Frontal cortex (tissue), 4 donors: ENCODE measurements at places on chromosomes 1 and 21. TPM values are rescaled to one million over a fixed set of nuclear protein-coding genes. Genes with fewer than 3 reads are reported as not detected.

Gene STUM
- 26.1 TPM for total RNA-seq

Gene AP4B1
- 27.3 TPM for total RNA-seq

Gene HTR6
- total RNA-seq: 0.41 TPM

Gene SMPDL3B
- 0.82 TPM for total RNA-seq

Gene OR2L8
- total RNA-seq: 0.82 TPM

Gene DHX9
- 257 TPM for total RNA-seq

Gene PRR9
- total RNA-seq: not detected

Gene GBP2
- total RNA-seq: not detected

Gene SLAMF1
- not detected for total RNA-seq

Gene PRDX1
- total RNA-seq: 217 TPM

Gene DNAJC28
- 6.5 TPM for total RNA-seq

Gene AMY1B
- total RNA-seq: not detected

Gene KLHDC8A
- total RNA-seq: 16.7 TPM

GRCh38 chr1:43505077-43505780 is 25.5 kb upstream of the PTPRF start:
- no peak for DNase-seq

GRCh38 chr1:160219062-160219929 is 14.1 kb downstream of the PEA15 start:
- DNase-seq: peak; percentile 61

- no peak for DNase-seq
Measured at GRCh38 chr1:81551946-81552345, 248.8 kb upstream of the ADGRL2 start.

- DNase-seq: no peak
Measured at GRCh38 chr21:42562816-42563215, 49.2 kb downstream of the SLC37A1 start.

GRCh38 chr1:230276401-230276800 is 149.7 kb downstream of the PGBD5 start:
- no peak for DNase-seq

- peak; percentile 55 for DNase-seq
Measured at GRCh38 chr1:175154629-175155472, 37.7 kb downstream of the KIAA0040 start.

DNA sequence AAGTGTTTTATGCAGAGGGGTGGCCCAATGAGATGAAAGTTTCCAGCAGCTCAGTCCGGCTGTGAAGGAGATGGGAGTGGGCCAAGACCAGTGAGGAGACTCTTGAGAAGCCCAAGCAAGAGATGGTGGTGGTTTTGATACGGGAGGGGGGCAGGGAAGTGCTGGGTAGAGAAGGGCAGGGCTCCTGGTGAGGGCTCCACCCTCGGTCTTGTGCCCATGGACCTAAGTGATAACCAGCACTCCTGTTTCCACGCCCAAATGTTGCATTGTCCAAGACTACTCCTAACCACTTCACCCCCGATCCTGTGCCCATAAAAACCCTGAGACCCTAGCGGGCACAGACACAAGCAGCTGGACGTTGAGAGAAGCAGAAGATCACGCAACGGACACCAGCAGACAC is 140.9 kb downstream of the MIS18A start:
- no peak for DNase-seq

DNA sequence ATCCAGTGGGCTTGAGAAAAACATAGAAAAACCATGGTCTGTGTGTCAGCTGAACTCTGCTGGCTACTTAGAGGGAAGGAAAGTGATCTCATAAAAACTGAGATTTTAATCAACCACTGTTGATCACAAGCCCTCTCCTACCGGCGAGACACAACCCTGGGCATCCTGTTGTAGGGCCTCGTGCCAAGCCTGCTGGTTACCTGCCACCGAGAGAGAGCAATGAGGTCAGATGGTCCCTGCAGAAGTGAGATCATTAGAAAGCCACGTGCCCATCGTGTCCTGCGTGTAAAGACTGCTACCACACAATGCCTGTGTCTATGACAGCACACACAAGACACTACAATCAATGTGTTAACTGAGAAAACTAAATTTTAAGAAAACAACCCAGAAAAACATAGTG is 41.7 kb upstream of the GPR153 start:
- no peak for DNase-seq

GRCh38 chr1:79362470-79362869 is 355.9 kb upstream of the ADGRL4 start:
- DNase-seq: no peak

DNA sequence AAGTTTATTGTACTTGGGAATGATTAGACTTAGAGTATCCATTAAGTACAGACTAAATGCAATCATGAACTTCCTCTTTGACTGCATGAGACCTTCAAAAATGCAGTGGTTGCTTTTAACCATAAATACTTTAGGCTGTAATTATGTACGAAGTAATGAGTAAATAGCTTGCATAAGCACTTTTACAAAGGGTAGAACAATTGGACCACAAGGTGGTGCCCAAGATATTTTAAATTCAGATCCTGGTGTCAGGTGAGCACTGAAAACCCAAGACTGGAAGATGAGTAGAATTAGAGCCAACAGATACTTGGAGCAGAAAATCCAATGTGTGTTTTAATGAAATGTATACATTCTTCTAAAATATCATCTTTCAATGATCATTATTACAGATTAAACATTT is 43.4 kb upstream of the RHOU start:
- no peak for DNase-seq

DNA sequence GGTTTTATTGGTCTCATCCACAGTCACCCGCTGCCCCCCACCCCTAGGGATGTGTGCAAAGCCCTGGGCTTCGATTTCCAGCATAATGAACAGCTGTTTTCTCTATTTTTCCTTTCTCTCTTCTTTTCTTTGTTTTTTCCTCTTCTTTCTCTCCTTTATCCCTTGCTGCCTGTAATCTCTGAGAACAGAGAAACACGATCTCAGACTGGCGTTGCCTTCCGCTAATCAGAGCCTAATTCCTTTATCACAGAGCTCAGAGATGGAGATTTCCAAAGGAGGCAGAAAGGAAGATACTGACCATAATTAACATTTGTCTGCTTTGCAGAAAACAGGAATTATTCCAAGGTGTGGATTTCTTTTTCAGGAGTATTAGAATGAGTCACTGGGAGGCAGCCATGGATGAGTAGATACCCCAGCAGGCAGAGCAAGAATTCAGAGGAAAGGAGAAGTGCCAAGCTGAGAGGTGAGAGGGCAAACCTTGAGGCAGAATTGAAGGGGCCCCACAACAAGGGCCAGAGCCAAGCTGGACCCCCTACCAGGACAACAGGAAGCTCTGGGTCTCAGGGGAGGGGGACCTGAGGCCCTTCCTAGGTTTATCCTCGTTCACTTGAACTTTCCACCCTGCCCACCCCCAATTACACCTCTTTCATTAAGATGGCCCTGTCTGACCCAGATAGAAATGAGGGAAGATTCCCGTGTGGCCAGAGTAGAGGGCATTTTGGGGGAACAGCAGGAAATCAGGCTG is 33.3 kb downstream of the MATN1 start:
- no peak for DNase-seq

DNA sequence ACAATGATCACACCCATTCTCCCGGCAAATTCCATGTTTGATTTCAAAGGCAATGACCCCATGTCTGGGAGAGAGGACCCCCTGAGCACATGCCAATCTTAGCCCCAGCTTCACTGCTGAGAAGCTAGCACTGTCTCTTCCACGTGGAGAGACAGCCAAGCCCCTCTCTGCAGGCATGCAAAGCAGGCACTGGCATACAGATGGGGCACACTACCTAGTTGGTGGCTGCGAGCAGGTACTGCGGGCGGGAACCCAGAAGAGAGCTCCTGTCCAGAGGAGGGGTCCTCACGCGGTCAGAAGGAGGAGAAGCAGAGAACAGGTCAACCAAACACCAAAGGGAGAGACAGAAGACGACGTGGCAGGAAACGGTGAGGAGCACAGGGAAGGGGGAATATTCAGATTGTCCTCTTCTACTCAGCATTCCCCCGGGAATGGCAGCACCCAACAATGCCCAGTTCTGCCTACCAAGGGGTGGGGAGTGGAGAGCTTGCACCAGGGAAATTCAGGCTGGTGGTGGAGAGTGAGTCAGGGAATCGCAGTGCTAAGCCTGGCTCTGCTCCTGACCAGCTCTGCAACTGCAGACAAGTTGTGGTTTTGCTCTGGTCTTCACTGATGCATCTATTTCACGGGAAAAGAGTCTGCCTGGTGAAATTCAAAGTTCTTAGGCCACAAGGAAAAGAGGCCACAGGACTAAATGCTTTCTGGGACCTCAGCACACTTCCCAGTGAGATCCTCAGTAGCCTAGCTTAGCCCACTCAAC is 48.1 kb upstream of the GOLT1A start:
- no peak for DNase-seq

- no peak for DNase-seq
Measured at GRCh38 chr1:59978026-59978425, 51.5 kb upstream of the CYP2J2 start.
